Breast epithelium (tissue), 4 donors: ENCODE measurements at places on chromosomes 6 and 20. TPM values are rescaled to one million over a fixed set of nuclear protein-coding genes. Genes with fewer than 3 reads are reported as not detected.

Gene RALGAPB
- 58.0 TPM for total RNA-seq

Gene FAXC
- total RNA-seq, result 5.2 TPM

Gene DOK5
- 2.0 TPM for total RNA-seq

Gene MOCS1
- 78.9 TPM for total RNA-seq

Gene OR12D3
- not detected for total RNA-seq

Gene RSPO4
- not detected for total RNA-seq
